Activated T-helper 1 cell treated with anti-CD3 and anti-CD28 coated beads, Interleukin-2, amount 50 U/mL, for 16 hours (primary cell): ENCODE measurements at places on chromosomes 2 and 18.

DNA sequence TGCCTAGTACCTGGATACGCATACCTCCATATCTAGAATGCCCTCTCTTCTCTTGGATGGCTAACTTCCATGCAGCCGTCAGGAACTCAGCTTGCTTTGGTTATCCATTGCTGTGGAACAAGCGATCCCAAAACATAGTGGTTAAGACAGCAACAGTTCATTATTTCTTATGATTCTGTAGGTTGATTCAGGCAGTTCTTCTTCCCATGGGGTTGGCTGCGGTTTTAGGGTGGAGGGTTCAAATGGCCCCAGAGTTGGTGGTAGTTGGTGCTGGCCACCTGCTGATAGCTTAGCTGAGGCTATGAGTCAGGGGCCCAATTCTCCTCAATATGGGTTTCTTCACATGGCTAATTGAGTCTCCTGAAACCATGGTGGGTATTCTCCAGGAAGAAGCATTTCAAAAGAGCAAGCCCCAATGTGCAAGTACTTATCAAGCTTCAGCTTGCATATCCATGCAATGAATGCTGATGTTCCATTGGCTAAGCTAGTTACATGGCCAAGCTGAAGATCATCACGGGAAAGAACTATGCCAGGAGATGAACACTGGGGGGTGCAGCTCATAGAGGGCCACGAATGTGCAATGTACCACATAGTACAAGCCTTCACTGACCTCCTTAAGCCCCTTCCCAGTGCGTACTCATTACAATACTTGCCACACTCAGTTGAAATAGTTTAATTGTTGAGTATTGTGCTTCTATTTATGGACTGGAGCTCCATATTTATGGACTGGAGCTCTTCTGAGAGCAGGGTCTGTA lies 10.0 kb upstream of the RHOB start:
- no peak for DNase-seq

GRCh38 chr18:72208920-72209676 lies 335.0 kb downstream of the CBLN2 start:
- DNase-seq = no peak

- no peak for DNase-seq
Measured at GRCh38 chr2:120066800-120067547, 54.1 kb downstream of the EPB41L5 start.

- no peak for DNase-seq
Measured at GRCh38 chr2:181281206-181281832, 175.9 kb upstream of the ITGA4 start.

GRCh38 chr2:216671791-216672343 lies 23.5 kb downstream of the IGFBP5 start:
- no peak for DNase-seq

DNA sequence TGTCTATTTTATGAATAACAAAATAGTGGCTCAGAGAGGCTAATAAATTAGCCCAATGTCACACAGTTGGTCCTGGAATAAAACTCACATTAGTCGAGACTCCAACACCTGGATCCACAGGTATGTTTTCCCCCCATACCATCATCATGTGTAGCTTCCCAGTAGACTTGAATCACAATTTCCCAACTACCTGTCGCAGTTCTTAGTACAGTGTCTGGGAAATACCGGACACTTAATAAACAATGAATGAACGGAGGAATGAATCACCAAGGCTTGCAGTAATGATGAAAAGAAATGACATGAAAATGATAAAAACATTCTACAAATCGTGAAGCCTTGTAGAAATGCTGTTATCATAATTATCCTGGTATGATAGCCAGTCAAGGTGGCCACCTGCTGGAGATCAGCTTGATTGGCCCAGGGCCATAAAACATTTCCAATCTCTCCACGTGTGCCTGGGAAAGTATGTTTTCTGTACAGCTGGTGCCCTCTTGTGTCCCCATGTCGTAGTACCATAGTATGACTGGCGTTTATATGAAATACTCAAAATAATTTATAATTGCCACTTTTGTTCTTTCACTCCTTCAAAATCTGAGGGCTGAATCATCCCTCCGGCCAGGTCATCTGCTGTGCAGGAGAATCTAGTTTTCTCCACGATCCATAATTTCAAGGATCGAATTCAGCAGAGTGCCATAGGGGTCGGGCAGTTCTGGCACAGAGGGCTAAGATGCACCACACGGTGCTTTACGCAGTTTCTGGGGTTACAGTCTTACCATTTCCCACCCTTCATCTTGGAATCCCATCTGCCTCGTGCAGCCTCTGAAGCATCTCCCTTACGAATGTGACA lies 95.4 kb downstream of the LAMA1 start:
- no peak for DNase-seq

GRCh38 chr18:59021500-59021899 lies 118.2 kb upstream of the SEC11C start:
- DNase-seq = no peak
